Left cardiac atrium (tissue), 4 donors: ENCODE measurements at places on chromosomes 12 and 14.

GRCh38 chr14:95208598-95208997 lies 51.3 kb upstream of the DICER1 start:
- DNase-seq: no peak

GRCh38 chr12:102956738-102957327 lies 641 bp upstream of the ASCL1 start:
- DNase-seq: no peak

GRCh38 chr12:122422730-122423257 lies 325 bp upstream of the CLIP1 start:
- DNase-seq: peak; percentile 28

- no peak for DNase-seq
These were observed 4.0 kb downstream of the RBM19 start for GRCh38 chr12:113961921-113962710.

GRCh38 chr12:122381021-122381420 lies 41.4 kb downstream of the CLIP1 start:
- no peak for DNase-seq
